ENCODE measurements at places on chromosomes 6 and 20. TPM values are rescaled to one million over a fixed set of nuclear protein-coding genes. Genes with fewer than 3 reads are reported as not detected.

TENT5A gene
- total RNA-seq, result 2.3 TPM

SCUBE3 gene
- total RNA-seq, result 2.4 TPM

APOBEC2 gene
- 0.27 TPM for total RNA-seq

ME1 gene
- total RNA-seq, result 2.0 TPM

UQCC2 gene
- 67.0 TPM for total RNA-seq

HAO1 gene
- not detected for total RNA-seq

GABRR1 gene
- not detected for total RNA-seq

BPIFB1 gene
- not detected for total RNA-seq

DNA sequence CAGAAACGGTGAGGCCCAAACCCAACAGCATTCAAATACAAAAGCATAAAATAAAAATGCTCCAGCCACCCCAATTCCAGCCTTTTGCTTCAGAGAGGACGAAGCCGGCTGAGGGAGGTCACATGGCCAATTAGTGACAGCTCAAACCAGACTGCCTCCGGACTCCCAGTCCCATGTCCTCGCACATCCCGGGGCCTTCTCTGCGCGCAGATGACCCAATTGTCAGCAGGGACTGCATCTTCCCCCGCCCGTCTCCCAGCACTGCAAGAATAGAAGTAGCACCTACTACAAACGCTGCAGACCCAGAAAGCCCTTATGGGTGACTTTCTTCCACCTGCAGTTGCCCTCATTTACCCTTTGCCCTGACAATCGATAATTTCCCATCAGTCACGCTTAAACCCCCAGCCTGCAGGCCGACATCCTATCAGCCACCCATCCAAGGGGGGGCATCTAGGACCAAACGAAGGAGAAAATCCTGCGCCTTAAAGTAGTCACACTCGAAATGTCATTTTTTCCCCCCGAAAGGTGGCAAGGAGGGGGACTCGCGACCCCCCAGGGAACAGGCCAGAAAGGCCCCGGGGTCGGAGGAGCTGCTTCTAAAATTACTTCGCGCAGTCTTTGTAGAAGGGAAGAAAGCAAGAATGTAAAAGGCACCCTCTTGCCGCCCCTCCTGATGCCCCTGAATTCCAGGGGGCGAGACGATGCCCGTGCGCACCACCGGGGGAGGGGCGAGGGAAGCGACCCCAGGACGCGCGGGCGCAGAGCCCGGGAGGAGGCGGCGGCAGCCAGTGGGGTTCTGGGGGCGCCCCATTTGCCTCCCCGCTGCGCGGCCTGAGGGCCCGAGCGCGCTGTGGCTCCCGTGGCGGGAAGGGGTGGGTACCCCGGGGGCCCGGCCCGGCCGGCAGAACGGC lies 792 bp downstream of the SLC23A2 start:
- ATAC-seq, result peak; percentile 86

DNA sequence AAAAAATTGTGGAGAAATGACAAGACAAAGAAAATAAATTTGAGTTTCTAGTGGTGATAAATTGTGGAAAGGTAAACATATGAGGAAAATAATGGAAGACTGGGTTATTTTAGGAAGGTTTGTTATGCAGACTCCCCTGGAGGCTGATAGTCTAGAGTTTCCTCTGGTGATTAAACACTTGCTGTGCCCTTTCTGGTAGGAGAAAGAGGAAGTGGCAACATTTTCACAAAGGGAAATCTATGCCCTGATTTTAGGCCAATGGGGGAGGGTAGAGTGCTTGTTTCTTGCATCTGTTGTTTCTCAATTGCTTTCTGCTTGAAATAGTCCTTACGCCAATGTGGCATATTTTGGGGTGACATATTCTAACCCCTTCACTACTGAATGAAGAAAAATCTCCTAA lies 129.1 kb upstream of the DOK5 start:
- ATAC-seq, result no peak

GRCh38 chr6:116866281-116866871 lies 10.7 kb upstream of the RFX6 start:
- ATAC-seq, result no peak

DNA sequence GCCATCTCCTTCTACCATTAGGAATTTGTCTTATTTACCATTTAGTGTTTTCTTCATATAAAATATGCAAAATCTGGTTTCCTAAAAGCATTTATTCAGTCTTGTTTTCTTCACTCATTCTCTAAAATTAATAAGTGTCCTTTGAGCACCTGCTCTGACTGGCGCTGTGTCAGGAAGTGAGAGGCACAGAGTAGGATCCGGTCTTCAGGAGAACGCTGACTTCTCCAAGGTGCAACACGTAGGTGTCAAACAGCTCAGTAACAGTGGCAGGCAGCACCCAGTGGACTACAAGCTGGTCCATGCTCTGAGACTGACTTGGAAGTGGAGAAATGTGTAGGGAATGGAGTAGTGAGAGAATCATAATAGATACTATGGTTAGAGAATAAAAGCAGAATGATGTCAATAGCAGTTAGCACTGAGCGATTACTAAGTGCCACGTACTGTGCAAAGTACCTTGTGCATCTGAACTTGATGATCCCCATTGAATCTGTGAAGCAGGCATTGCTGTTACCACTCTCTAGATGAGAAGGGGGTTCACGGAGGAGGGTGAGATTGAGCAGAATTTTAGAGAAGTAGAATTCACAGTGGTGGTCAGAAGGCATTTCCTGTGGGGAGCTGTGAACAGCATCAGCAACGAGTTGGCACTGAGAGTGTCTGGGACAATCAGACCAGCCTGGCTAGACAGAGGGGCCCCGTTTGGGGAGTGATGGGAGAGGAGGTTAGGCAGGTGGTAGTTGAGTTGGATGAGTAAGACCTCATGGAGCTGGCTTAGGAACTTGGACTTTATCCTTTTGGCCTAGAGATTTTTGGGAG lies 569.8 kb downstream of the QKI start:
- ATAC-seq, result no peak

DNA sequence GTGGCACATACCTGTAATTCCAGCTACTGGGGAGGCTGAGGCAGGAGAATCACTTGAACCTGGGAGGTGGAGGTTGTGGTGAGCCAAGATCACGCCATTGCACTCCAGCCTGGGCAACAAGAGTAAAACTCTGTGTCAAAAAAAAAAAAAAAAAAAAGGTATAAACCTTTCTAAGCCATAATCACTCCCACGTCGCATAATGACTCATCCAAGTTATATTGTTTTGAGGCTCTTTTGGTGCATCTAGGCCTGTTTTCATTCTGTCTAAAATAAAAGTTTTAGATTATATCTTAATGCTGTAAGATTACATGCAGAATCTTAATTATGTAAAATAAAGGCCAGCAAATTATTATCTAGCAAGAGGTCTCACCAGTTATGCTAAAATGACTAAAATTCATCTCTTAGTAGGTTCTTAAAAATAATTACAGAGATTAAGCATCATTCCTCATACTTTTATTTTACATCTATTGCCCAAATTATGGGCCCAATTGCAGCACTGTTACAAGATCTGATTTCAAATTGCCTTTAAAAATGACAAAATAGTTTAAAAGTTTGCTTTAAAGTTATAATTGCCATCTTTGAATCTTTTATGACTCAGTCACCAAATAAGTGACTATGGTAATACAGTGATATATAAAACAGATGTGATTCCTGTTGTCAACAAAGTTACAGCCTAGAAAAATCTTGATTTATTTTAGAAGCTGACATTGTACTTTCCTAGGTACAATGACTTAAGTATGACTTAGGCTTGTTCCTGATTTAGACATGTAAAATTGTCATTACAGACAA lies 10.4 kb upstream of the SUMO4 start:
- no peak for ATAC-seq

- no peak for ATAC-seq
Measured at GRCh38 chr6:145214570-145214969, 520.8 kb downstream of the EPM2A start.

GRCh38 chr6:89555031-89555430 lies 83.5 kb downstream of the LYRM2 start:
- no peak for ATAC-seq

GRCh38 chr6:14924126-14925024 lies 321.5 kb upstream of the JARID2 start:
- peak; percentile 2 for ATAC-seq

GRCh38 chr6:19866985-19867627 lies 29.9 kb downstream of the ID4 start:
- no peak for ATAC-seq

DNA sequence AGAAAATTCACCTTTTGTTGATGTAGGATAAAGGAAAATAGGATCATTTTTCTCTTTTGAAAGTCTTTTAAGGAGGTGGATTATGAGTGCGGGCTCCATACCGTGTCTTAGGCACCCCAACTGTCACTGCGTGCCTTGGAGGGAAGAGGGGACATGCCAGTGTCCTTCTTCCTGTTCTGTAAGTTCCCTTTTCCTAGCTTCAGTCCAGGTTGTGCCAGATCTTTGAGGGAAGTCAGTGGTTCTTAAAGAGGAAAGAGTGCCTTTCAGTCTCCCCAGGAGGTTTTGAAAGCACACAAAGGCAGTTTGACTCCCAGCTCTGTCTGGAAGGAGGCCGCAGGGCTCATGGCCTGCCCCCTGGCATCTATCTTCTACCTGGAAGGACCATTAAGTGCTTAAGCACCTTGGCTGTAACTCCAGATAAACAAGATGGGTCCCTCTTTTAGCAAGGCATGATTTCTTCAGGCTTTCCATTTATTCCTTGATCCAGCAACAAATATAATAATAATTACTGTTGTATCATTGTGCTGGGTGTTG lies 13.0 kb downstream of the EFCAB8 start:
- no peak for ATAC-seq

GRCh38 chr6:24064106-24064505 lies 61.9 kb upstream of the NRSN1 start:
- ATAC-seq, result no peak

- ATAC-seq, result peak; percentile 74
Measured at GRCh38 chr6:133895573-133896343, 6.8 kb downstream of the TCF21 start.

DNA sequence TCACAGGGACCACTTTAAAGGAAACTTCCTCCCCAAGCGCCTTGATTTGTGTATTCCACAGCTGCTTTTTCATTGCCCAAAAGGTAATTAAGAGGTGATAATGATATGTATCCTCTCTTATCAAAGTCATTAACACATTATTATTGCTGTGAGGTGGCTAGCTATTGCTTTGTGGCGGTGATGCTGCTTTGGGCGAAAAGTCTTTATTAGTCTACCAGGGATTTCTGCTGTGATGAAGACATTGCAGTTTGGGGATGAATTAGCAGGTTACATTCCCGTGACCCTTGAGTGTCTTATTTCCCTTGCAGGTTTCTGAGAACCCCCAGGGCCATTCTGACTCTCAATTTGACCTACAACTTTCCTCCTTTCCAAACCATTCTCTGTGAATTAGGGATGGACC lies 143.4 kb upstream of the SOX4 start:
- ATAC-seq, result no peak

- no peak for ATAC-seq
Measured at GRCh38 chr20:11091511-11091910, 417.7 kb upstream of the JAG1 start.

DNA sequence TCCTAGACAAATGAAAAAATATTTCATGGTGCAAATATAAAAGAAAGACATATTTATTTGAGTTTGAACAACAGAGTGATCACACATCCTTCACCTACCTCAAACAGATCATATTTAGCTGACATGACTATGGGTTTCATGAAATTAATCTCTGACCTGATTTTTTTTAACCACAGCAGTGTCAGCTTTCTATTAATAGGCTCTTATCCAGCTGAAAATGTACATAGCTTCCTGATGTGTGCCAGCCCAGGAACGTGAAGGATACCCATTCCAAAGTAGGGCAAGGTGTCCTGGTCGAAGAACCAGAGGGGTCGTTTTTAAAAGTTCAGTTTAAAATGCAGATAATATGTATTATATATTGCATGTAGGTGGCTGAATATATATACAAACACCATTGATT lies 19.8 kb downstream of the TRDN start:
- no peak for ATAC-seq

DNA sequence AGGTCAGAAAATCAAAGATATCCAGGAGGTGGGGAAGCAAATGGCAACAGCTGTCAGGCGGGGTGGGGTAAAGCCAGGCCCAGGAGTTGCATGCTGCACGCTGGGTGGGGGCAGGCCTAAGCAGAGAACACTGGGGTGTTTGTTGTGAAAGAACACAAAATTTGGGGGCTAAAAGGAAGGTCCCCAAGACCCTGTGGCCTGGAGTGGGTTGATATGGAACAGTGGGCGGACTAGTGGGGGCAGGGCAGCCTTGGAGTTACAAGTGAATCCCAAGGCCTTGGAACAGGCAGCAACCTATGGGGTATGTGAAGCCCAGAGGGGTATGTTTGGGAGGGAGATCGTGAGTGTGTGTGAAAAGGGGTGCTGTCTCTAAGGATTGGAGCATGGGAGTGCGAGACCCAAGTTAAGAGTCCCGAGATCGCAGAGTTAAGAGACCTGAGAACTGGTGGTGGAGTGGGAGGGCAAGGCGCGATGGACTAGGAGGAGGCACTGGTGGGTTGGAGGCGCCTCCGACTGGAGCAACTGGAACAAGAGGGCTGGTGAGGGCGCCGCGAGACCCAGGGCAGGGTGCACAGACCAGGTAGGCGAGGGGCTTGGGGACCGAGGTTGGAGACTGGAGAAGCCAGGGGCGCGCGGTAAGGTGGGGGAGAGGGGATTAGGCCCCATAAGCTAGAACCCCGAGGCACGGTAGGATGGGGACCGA lies 658 bp downstream of the CUL7 start:
- peak; percentile 34 for ATAC-seq

GRCh38 chr20:32625996-32626395 lies 40.9 kb upstream of the NOL4L start:
- no peak for ATAC-seq

DNA sequence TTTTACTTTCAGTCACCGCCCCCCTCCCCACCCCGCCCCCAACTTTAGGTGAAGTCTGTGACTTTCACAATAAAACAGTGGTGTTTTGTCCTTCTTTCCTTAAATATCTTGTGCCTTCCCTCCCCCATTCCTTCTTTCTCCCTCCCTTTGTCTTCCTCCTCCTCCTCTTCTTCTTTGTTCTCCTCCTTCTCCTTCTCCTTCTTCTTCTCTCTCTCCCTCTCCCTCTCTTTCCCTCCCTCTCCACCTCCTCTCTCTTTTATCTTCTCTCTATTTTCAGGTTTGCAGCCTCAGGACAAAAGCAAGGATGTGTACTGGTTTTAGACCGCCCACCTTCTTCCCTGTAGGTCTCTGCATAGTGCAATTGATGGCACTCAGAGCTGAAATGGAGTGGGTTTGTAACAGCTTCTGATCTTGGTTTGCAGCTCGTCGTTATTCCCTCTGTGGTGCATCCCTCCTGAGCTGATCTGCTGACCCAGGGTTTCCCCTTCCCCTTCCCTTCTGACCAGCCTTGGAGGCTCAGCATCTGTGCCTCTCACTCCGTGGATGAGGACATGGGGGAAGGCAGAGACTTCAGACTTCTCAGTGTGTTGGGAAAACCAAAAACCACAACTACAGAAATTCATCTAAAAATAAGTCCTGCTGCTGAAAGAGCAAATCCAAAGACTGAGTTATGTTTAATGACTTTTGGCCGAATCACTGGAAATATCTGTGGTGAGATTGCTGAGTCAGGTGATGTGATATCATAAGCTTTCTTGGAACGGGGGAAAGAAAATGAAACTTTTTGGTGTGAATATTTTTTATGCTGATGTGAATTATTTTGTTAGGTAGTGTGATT lies 6.9 kb downstream of the VGLL2 start:
- no peak for ATAC-seq
